ENCODE measurements at places on chromosomes 5 and 9.

DNA sequence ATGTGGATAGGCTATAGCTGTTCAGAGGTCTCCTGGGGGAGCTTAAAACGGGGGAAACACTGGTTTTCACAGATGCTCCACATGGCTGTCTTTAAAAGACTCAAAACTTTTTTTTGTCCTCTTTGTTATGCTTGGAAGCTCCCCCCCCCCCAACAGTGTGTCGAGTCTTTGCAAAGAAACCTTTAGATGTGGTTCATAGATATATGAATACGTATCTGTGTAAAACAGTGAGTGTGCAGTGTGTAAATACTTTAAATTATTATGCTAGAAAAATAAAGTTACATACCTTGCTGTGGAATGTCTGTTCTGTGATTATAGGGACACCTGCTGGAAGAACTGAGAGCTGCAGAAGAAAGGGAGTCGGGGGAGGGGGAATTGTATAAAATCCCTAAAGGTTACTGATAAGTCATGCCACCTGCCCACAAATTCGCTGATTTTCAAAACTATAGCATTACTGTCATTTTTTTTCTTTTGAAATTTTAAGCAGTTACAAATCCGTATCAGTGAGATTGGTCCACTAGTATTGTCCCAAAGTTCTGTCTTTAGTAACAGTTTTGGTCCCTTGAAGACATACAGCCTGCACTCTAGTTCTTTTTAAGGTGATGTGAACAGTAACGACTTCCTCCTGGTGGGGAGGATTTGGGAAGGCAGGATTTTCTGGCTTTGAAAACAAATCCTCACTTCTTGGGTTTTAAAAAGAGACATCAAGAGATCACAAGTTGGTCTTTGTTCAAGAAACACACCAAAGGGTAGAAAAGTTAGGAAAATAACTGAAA is 22.9 kb downstream of the RGMB start:
- peak; percentile 23 for DNase-seq

- no peak for DNase-seq
Measured at GRCh38 chr9:33661176-33661575, 134.2 kb upstream of the PRSS3 start.

GRCh38 chr5:135426102-135427082 is 20.8 kb downstream of the DCANP1 start:
- no peak for DNase-seq

GRCh38 chr9:34492051-34492450 is 30.7 kb downstream of the ENHO start:
- no peak for DNase-seq

- DNase-seq = no peak
Measured at GRCh38 chr9:84371737-84372136, 31.2 kb upstream of the SLC28A3 start.

DNA sequence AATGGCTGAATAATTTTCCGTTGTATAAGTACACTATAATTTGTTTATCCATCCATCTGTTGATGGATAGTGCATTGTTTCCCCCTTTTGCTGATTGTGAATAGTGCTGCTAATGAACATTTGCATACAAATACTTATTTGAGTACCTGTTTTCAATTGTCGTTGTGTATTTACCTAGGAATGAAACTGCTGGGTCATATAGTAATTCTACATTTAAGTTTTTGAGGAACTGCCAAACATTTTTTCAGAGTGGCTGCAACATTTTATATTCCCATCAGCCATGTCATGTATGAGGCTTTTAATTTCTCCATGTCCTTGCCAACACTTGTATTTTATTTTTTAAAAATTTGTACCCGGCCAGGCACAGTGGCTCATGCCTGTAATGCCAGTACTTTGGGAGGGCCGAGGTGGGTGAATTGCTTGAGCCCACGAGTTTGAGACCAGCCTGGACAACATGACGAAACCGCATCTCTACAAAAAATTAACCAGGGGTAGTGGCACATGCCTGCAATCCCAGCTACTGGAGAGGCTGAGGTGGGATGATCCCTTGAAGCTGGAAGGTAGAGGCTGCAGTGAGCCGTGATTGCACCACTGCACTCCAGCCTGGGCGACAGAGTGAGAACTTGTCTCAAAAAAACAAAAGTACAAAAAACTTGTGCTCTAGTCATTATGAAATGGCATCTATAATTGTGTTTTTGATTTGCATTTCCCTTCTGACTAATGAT is 2.2 kb upstream of the ANXA6 start:
- DNase-seq = no peak

DNA sequence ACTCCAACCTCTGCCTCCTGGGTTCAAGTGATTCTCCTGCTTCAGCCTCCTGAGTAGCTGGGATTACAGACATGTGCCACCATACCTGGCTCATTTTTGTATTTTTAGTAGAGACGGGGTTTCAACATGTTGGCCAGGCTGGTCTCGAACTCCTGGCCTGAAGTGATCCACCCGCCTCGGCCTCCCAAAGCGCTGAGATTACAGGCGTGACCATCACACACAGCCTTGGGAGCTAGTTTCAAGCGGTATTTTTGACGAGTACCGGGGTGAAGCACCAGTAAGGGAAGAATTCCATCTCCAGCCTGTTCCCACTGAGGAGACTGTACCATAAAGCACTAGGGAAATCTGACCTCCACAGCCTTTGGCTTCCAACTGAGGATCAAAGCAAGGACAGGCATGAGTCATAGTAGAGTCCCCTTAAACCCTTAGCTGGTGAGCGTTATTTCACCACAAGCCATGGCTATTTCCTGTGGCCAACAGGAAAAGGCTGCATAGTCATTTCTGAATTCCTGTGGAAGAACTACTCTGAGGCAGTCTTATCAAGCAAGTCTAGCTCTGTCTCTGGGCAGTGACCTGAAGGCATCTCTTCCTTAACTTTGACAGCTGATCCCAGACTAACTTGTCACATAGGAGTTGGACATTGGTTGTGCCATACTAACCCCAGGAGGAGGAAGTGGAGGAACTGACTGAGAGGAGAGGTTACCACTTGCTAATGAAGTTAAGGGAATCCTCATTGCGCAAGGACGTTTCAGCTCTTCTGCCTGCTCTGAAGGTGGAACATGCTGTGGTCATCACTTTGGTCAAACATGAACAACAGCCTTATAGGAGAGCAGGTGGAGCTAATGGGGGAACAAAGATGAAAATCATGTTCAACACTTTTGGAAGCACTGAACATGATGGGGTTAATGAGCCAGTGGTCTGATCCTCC is 85.8 kb upstream of the DMRT1 start:
- DNase-seq = no peak

- no peak for DNase-seq
Measured at GRCh38 chr5:177478711-177479646, 5.5 kb upstream of the DBN1 start.

DNA sequence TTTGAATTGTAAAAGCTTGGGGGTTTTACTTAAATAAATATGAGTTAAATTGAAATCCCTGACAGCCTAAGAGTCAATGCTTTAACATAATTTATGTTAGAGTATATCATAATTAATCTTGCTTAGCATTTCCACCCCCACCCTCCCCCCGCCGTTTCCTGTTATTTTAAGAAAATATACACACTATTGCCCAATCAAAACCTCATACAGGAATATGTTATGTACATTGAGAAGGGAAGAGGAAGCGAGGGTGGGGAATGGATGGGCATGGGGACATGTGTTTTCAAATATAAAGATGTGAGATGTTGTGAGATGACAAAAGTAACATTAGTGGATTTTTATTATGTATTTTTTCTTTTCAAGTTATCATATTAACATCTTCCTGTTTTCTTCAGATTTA is 561.1 kb upstream of the MEF2C start:
- DNase-seq = no peak

DNA sequence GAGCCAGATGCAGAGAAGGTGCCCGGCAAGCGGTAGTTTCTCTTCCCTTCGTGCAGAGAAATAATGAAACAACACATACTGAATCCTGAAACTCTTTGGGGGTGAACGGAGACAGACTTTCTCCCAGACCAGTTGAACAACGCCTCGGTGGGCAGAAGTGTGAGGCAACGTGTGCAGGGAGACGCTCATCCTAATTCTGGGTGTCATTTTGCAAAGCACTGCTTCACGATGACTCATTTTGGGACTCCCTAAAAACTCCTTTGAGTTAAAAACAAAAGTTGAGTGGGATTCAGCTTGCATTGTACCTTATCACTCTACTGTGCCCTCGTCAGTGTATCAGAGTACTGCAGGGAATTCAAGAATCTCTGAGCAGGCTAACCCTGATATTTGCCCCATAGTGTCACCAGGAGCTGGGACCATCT is 3.5 kb upstream of the NEK6 start:
- no peak for DNase-seq

Data from activated T-helper 1 cell treated with anti-CD3 and anti-CD28 coated beads, Interleukin-2, amount 50 U/mL, for 16 hours (primary cell).